SK-N-SH (cell line): ENCODE measurements at places on chromosomes 5 and 9.

GRCh38 chr5:149317281-149318048 is 27.8 kb upstream of the GRPEL2 start:
- DNase-seq: peak; percentile 76

DNA sequence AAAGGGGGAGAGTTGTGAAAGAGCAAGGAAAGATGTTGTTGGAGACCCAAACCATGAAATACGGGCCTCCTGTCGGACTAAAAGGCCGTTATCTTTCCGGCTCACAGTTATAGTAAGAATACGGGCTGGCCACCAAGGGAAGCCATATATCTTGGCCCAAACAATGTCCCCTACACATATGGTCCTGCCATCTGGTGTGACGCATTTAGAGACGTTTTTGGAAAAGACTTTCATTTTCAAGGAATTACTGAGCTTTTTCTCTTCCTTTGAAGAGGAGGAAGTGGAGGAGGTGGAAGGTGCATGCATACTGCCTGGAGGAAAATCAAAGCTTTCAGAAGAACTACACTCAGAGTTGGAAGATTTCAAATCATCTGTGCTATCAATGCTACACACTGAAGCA is 26.7 kb downstream of the PWWP2A start:
- no peak for DNase-seq

- DNase-seq: no peak
Measured at GRCh38 chr9:89880161-89880560, 275.3 kb downstream of the GADD45G start.

DNA sequence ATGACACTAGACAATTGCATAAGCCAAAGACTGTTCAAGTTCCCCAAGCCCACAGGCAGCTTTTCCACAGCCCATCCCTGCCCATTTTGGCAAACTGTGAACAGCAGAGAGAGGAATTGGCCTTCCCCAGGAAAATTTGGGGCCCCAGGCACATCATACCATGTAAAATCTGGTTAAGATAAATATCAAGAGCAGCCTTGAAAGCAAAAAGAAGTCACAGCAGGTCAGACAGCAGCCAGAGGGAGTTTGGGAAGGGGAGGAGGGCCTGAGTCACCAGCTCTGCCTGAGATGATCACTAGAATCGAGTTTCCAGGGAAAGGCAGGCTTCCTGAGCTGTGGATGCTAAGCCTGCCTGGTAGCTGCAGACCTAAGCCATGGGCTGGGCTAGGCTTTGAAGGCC is 179.2 kb downstream of the RFK start:
- no peak for DNase-seq

- no peak for DNase-seq
Measured at GRCh38 chr9:7117676-7118561, 360.1 kb downstream of the KDM4C start.

GRCh38 chr9:128972956-128973355 is 25.5 kb downstream of the NUP188 start:
- DNase-seq: no peak

DNA sequence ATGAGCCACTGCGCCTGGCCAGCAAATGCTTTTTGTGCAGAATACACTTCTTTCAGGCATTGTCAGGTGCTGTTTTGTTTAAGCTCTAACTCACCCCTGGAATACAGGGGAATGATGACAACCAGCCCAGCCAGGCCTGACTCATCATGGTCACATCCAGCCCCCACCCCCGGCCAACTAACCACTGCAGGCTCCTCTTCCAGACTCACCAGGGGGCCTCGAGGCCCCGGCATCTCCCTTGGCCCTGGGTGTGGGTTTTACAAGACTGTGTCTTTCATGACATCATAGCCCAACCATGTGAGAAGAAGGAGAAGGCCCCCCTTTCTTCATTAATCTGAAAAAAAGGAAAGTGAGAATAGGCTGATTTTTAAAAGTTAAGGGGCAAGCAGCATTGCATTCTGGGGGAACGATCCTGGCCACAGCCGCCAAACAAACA is 35.5 kb downstream of the OLFML2A start:
- peak; percentile 51 for DNase-seq

DNA sequence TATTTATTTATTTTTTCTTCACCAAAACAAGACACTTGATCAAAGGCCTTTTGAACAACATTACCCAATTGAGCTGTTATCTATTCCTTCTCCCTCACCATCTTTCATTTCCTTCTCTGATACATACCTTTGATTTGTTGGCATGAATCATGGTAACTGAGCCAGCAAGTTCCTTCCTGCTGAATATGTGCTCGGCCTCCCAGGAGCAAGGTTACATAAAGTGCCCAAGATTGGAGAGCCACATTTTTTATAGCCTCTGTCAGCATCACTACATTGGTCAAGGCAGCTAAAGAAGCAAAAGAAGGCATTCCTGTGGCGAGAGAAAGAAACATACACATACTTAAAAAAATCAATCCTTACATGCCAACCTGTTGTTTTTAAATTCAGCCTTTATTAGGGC is 369.6 kb downstream of the CYLC2 start:
- DNase-seq: no peak

- DNase-seq: no peak
Measured at GRCh38 chr9:4099976-4100735, 199.7 kb downstream of the GLIS3 start.

- DNase-seq: no peak
Measured at GRCh38 chr5:173180331-173180730, 36.0 kb downstream of the BNIP1 start.

DNA sequence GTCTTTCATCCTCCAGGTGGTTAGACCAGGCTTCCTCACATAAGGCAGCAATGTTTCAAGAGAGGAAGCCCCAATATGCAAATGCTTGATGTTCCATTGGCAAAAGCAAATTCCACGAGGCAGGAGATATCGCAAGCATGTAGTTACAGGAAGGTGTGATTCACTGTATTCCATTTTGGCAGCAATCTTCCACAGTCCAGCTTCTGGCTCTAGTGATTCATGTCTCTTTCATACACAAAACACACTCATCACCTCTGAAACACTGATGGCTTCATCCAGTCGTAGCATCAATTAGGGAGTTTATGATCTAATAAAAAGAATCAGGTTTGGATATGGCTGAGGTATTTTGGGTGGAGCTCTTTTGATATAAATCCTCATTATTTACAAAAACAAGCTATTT is 552.2 kb upstream of the RIOK2 start:
- DNase-seq: no peak

GRCh38 chr5:144328494-144328893 is 157.8 kb downstream of the KCTD16 start:
- no peak for DNase-seq

DNA sequence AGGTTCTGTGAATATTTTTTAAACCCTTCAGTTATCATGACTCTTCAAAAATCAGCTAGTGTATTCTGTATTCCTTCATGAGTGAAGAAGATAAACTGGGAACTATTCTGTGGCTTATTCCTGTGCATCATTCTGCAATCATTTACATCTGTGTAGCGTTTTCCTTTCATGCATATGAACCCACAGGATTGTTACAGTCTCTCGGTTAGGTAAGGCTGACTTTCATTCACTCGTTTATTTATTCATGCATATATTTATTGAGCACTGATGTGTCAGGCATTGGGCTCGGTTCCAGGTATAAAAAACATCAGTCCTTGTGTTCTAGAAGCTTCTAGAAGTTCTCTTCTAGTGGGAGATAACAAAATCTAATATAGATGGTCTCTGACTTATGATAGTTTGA is 318.4 kb downstream of the MAN2A1 start:
- no peak for DNase-seq

DNA sequence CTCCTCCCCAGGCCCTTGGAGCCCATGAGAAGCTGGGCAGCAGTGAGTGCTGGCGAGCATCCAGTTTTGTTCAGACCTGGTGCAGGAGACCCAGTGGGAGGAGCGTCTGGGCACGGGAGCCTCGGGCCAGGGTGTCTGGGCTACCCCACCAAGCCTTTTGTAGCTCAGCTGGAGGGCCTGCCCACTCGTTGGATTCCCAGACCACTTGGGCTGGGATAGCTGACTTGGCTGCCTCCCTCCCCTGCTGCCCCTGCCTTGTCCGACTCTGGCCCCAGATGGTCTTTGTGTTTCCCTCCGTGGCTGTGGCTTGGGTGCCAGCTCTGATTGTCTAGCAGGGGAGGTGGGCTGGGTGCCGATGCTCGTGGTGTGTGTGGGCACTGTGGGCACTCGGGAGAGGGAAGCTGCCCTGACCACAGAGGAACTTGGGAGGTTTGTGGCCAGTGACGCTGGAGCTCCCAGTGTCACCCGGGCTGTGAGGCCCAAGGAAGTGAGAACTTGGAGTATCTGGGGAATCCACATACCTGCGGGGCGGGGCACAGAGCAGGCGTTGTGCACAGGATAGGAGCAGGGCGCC is 47.3 kb downstream of the WNK2 start:
- DNase-seq: peak; percentile 82

GRCh38 chr9:130974697-130975096 is 34.3 kb upstream of the LAMC3 start:
- DNase-seq: no peak

DNA sequence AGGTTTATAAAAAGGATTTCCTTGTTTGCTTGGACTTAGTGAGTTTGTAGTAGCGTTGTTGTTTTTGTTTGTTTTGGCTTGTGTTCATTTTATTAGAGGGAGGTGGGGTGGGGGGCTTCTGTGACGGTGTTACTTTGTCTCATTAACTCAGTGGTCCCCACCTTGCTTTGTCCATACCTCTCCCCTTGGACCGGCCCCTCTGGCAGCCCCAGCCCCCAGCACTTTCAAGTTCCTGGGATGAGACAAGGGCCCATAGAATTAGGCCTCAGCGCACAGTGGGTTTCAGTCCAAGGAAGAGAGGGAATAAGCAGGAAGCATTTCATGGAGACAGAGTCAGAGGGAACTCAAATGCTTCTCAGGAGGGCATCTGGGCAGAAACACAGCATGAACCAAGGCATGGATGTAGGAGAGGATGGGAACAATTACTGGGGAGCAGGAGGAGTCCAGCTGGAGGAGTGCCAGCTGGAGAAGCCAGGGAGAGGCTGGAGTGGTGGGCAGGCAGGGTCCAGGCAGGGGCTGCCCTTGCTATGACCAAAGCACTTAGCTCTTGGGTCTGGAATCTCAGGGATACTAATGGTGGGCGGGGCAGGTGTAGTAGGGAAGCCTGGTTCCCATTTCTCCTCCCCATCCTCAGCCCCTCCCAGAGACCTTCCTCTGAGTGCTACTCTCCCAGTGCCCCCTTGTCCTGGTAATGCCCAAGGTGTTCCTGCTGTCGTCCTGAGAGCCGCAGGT is 23.5 kb upstream of the ENHO start:
- peak; percentile 49 for DNase-seq

DNA sequence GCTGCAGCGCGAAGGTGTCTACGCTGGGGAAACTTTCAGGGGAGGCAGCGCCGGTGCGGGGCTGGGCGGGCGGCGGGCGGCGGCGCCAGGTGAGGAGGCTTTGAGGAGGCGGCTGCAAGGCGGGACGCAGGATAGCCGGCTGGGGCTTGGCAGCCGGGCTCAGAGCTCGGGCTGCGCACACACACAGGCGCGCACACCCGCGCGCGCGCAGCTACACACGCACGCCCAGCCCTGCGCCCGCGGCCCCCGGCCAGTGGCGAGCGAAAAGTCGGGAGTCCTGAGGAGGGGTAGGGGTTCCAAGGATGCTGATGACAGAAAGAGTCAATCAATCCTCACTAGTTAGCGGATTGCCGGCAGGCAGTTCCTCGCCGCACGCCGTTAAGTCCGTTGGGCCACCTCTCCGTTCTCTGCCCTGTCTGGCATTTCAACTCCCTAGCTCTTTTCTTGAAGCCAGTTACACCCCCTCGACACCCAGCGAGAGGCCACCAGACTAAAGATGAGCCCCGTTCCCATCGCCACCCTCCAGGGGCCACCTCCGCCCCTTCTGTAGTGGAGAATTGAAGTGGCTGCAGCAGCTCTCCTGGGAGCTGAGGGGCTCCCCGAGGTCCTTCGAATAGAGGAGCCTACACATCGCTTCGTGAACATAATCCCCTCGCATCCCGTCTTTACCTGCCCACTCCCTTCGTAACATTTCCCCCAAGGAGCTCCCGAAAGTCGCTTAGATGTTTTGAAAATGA is 1640.3 kb upstream of the C9orf72 start:
- peak; percentile 77 for DNase-seq

DNA sequence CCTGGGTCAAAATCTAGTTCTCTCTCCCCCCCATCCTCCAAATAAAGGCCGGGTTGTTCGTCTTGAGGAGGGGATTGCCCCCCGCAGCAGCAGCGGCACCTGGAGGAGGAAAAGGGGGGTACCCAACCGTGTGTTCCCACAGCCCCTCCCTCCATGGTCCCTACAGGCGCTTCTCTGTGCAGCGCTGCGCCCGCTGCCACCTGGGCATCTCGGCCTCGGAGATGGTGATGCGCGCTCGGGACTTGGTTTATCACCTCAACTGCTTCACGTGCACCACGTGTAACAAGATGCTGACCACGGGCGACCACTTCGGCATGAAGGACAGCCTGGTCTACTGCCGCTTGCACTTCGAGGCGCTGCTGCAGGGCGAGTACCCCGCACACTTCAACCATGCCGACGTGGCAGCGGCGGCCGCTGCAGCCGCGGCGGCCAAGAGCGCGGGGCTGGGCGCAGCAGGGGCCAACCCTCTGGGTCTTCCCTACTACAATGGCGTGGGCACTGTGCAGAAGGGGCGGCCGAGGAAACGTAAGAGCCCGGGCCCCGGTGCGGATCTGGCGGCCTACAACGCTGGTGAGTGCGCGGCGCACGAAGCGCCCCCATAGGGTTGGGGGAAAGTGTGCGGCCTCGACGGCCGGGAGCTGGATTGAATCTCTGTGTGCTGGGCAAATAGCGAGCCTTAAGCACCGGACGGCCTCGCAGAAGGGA is 3.5 kb downstream of the LHX2 start:
- peak; percentile 56 for DNase-seq

- DNase-seq: no peak
Measured at GRCh38 chr9:101579711-101580545, 14.8 kb downstream of the PPP3R2 start.

GRCh38 chr5:157729858-157730257 is 1.4 kb upstream of the THG1L start:
- no peak for DNase-seq

GRCh38 chr9:93595461-93595860 is 19.1 kb downstream of the PHF2 start:
- no peak for DNase-seq

GRCh38 chr5:64742821-64743220 is 25.7 kb downstream of the SREK1IP1 start:
- DNase-seq: no peak

DNA sequence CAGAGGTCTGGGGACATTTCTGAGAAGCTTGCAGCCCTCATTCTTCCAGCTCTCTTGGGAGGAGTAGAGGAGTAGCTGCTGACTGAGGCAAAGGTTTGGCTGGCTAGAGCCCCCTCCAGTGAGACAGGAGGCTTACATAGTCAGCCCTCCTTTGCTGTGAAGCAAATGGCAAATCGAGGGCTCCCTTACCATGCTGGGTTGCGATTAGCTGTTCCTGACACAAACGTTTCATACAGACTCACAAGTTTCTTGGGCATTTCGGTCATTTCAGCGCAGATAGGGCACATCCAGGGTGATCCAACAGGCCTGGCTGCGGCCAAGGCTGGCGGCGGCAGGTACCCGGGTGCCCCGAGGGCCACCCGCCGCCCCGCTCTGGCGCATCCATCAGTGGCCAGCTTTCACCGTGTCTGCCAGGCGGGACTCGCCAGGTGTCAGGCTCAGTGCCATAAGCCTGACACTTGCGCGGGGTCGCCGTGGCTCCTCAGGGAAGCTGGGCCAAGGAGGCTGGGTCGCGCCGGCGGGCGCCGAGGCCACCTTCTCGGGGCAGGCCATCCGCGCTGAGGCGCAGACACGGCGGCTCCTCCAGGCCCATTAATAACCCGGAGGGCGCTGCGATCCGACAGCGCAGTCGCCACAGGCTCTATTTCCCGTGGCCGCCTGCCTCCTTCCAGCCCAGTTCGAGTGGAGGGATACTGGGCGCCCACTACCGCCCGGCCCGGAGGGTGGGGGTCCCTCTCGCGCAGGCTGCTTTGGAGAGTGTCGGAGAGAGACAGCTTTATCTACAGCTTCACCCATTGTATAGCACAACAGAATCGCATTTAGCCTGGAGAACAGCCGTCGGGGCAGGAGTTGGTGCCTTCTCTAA is 9.1 kb downstream of the PRDM6 start:
- no peak for DNase-seq
